Stimulated activated CD8-positive, alpha-beta memory T cell treated with anti-CD3 and anti-CD28 coated beads, Interleukin-4, amount 100 ng/mL, for 1 hour (primary cell): ENCODE measurements at places on chromosomes 3 and 15.

- DNase-seq, result no peak
Observed at GRCh38 chr3:120468635-120469295, 18.0 kb upstream of the FSTL1 start.

DNA sequence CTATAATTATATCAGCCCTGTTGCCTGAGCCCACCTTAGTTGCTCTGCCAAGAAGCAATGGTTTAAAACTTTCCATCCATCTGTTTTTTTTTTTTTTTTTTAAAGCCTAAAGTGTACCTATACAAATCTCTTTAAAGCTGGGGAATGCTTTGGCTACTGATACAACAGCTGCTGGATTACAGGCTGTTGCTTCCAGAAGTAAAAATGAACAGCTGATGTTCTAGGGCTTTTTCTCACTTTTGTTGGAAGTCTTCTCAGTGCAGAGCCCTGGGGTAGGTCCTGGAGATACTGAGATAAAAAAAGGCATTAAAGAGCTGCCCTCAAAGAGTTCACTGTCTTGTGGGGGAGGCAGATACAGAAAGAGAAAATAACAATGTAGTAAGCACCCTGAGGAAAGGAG lies 218.1 kb downstream of the NLGN1 start:
- DNase-seq, result no peak

GRCh38 chr15:65336493-65337435 lies 32.3 kb downstream of the RNU5B-1 start:
- DNase-seq, result no peak

GRCh38 chr3:124982855-124983254 lies 48.3 kb upstream of the MUC13 start:
- DNase-seq, result no peak
